Stimulated activated CD8-positive, alpha-beta memory T cell treated with anti-CD3 and anti-CD28 coated beads, Interleukin-7, amount 100 ng/mL, for 1 hour (primary cell): ENCODE measurements at places on chromosomes 2 and 18.

DNA sequence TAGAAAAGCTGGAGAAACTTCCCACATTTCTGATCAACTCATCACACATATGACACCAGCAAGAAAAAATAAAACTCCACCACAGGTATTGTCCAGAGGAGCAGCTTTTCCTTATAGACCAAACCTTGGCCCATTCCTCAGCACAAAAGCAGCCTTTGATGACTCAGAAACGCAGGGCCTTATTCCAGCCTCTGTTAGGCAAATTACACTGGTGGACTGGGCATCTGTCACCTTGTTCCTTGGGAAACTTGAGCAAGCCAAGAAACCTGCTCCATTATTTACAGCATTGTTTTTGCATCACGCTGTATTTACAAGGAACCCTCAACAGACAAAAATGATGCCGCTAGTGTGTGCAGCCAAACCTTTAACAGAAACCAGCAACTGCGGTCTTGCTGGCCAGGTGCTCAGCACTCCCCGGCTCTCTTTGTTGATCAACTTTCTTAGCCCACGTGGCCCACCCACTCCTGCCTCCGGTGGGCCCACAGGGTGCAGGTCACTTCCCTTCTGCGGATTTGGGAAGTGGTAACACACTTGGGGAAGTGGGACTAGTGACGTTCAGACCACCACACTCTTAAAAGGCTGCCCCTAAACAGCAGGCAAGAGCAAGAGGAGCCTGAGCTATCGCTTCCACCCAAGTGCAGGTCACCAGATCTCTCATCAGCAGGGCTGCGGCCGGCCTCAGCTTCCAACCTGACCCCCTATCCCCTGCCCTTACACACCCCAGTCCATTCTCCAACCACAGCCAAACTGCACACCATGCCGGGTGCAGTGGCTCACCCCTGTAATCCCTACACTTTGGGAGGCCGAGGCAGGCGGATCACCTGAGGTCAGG is 1.5 kb downstream of the AP1S3 start:
- DNase-seq = no peak

DNA sequence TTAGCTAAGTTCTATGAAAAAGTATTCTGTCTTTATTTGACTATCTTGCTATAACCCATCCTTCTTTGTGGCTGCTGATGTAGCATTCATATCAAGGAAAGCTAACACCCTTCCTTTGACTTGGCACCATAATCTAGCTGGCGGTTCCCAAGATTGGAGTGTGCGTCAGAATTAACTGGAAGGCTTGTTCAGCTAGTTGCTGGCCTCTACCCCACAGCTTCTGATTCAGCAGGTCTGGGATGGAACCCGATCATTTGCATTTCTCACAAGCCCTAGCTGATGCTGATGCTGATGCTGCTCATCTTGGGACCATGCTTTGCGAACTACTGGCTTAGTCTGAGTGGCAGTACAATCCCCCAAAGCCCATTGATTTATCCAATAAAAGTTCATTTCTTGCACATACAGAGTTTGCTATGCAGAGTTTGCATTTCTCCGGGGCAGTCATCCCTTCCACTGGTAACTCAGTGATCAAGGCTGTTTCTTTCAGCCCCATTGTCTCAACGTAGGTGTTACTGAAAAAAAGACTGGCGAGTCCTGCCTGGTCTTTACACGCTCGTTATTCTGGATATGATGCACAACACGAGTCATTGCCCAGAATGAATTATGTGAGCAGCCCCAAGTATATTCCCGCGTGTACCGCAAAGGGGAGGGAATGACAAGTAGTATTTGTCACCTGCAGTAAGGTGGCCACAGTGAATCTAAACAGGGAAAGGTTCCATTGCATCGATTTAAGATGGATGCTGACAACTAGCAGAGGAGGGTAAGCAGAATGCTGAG is 96.5 kb downstream of the ZNF532 start:
- DNase-seq = no peak

DNA sequence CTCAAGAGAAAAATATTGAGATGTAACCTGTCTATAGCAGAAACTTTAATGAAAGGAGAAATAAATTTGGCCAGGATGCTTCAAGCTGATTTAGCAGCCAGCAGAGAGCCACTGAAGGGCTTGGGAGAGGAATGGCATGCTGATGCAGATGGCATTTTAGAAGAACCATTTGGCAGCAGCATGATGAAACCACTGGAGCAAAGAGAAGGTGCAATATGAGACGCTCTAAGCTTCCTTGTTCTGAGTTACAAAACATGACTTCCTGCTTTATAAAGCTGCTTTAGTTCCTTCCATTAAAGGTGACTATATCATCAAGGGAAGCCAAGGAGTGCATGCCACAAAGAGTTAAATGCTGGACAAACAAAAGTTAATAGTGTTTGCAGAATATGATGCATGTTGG is 189.7 kb downstream of the PID1 start:
- DNase-seq = no peak

GRCh38 chr2:174693344-174693743 is 70.9 kb downstream of the CHRNA1 start:
- DNase-seq = no peak
